ENCODE measurements at places on chromosomes 13 and 19. TPM values are rescaled to one million over a fixed set of nuclear protein-coding genes. Genes with fewer than 3 reads are reported as not detected.

Gene MCEMP1
- not detected for total RNA-seq

Gene ZFP82
- 10.1 TPM for total RNA-seq

Gene CGB7
- not detected for total RNA-seq

Gene TRAPPC2B
- total RNA-seq = 12.2 TPM

Gene CBARP
- not detected for total RNA-seq

Gene C5AR1
- 2.6 TPM for total RNA-seq

- no peak for DNase-seq
Observed at GRCh38 chr13:94494026-94494425, 14.5 kb upstream of the DCT start.

- no peak for DNase-seq
Observed at GRCh38 chr13:52929846-52930245, 81.4 kb upstream of the PCDH8 start.

DNA sequence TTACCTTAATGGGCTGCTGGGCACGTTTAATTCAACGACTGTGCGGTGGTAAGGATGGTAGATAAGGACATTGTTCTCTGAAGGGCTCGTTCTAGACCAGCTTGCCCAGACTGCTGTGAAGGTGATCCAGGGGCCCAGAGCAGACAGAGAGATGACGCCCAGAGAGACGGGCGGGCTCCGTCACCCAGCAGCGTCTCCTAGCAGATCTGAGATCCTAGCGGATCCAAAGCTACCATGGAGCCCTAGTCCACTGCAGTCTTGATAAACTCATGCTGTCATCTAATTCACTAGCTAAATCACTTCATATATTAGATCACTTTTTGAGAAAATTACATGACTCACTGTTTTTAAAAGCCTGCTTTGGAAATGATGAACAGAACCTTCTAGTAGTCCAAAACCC lies 21.5 kb downstream of the COL4A2 start:
- no peak for DNase-seq

GRCh38 chr13:50677258-50677657 lies 166.2 kb downstream of the DLEU7 start:
- no peak for DNase-seq

GRCh38 chr13:59261928-59262488 lies 901.7 kb downstream of the DIAPH3 start:
- no peak for DNase-seq

DNA sequence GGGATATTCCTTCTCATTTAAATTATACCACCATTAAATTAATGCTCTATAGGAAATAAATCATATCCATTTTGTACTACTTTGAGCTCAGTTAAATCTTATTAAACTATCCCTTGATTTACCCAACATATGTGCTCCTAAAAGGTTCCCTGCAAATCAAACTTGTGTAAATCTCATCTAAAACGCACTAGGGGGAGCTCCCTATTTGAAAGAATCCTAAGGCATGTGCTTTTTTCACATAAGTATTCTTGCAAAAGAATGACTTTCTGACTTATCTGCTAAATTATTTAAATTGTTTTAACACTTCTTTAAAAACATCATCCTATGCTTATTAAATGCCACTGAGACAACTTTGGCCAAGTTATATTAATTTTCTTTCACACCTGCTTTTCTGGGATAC lies 7.9 kb downstream of the INTS6 start:
- DNase-seq = no peak

GRCh38 chr13:112161521-112162301 lies 94.8 kb downstream of the SOX1 start:
- DNase-seq = no peak

DNA sequence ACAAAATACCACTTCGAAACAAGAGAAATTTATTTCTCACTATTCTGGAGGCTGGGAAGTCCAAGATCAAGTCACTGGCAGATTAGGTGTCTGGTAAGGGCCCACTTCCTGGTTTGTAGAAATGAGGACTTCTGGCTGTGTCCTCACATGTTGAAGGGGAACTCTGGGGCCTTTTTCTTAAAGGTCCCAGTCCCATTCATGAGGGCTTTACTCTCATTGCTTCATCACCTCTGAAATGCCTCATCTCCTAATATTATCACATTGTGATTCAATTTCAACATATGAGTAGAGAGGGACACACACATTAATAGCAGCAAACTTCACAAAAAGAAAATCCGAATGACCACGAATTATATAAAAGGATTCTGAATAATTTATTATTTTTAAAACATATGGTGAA lies 21.6 kb upstream of the SIGLEC14 start:
- no peak for DNase-seq

DNA sequence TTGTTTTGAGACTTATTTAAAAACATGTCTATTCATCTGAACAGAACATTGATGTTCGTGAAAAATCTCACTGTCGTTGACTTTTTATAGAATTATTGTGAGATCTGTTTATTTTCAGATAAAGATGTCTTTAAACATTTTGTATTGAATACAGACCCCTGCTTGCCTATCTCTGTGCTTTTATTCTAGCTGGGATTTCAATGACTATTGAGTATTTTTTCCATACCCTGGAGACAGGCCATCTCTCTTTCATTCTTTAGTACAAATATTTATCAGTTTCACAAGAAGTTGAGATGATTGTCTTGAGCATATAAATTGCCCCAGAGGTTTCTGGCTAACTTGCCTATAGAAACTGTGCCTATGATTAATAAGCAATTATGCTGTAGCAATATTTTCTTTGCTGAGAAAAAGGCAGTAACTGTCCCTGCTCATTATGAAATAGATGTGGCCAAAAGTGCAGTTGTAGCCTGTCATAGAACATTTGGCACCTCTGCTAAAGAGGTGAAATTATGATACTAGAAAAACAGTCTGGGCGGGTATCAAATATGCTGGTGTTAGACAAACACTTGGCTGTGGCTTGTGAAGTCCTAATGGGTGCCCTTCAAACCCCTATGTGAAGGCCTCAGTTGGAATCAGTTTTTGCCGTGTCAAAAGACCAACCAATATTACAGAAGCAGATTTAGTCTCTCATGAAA lies 360.6 kb downstream of the HS6ST3 start:
- no peak for DNase-seq

DNA sequence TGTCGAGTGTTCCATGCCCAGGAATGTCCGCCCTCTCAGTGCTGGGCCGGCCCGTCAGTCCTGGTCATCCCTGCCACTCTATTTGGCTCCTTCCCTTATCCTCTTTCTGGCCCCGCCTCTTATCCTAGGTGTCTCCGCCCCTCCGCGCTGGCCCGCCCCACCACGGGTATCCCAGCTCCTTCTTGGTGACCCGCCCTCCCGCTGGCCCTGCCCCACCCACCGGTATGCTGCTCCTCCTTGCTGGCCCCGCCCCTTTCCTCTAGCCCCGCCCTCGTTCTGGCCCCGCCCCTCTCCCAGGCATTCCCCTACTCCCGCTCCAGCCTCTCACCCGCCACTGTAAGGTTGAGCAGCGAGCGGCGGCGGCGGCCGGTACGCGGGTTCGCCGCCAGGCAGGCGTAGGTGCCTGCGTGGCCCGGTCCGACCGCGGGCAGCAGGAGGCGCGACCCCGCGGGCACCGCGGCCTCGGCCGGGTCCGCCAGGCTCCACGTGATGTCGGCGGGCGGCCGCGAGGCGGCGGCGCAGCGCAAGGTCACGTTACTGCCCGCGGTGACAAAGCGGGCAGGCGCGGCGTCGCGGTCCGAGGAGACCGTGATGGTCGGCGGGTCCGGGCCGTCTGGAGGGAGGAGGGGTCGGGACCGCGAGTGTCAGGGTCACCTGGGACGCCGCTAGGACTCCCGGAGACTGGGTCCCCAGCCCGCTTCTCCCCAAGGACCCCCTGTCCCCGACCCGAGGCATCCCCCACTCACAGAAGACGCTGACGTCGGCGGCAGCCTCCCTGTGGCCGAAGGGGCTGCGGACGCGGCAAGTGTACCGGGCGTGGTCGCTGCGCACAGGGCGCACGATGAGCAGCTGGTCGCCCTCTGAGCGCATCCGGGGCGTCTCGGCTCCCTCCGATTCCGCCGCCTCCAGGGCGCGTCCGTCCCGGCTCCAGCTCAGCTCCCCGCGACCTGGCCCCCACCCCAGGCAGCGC lies 2.0 kb downstream of the VSIG10L start:
- peak; percentile 72 for DNase-seq

- DNase-seq = no peak
Observed at GRCh38 chr13:114128348-114128623, 4.1 kb downstream of the RASA3 start.

DNA sequence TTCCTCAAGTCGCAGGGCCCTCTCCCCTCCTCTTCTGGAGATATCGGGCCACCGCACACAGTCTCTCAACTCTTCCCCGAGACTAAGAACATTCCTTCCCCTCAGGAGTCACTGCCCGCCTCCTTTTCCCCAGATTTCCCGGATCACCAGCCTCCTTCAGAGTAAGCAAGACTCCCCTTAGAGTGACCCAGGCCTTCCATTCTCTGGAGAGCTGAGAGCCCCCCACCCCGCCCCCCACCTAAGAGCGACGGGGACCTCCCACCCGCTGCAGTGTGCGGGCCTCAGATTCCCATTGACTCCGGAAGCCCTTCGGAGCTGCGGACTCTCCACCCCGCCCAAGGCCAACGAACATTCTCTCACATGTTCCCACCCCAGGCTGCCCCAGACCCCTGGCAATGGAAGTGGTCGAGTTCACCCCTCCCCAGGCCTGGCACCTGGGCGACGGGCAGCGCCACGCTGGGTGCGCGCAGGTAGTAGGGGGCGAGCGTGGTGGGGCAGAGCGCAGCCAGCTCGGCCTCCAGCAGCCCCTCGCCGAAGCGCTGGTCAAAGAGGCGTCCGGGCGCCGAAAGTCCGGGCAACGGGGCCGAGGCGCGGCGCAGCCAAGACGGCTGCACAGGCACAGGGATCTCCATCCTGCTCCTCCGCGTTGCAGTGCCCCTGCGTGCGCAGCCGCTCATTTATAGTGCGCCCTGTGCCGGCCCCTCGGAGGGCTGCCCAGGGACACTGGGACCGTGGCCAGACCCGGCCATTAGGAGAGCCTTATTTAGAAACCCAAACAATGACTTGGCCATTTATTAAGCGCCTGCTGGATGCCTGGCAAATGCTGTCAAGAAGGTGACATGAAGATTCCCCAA lies at the start of gene HSPB6:
HSPB6 (minus strand) TSS at position 653 of the 854 bp plus-strand sequence; CDS start at position 632, 21 bp downstream.
- DNase-seq = no peak

- DNase-seq = no peak
Observed at GRCh38 chr19:43674596-43674995, 4.6 kb upstream of the PLAUR start.

DNA sequence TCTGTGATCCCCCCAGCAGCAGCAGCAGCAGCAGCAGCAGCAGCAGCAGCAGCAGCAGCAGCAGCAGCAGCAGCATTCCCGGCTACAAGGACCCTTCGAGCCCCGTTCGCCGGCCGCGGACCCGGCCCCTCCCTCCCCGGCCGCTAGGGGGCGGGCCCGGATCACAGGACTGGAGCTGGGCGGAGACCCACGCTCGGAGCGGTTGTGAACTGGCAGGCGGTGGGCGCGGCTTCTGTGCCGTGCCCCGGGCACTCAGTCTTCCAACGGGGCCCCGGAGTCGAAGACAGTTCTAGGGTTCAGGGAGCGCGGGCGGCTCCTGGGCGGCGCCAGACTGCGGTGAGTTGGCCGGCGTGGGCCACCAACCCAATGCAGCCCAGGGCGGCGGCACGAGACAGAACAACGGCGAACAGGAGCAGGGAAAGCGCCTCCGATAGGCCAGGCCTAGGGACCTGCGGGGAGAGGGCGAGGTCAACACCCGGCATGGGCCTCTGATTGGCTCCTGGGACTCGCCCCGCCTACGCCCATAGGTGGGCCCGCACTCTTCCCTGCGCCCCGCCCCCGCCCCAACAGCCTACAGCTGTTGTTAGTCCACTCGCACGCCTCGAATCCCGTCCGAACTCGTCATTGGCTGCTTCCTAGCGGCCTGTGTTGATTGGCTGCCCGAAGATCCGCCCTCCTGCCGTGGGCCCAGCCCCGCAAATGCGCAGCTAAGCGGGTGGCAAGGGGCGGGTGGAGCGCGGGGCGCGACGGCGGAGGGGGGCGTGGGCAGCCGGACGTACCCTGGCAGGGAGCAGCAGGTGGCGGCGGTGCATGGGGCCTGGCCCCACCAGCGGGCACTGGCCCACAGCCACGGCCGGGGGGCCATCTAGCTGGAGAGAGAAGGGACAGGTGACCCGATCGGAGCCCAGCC lies 1.4 kb upstream of the SIX5 start:
- peak; percentile 88 for DNase-seq

- no peak for DNase-seq
Observed at GRCh38 chr19:37999309-38000213, 92.6 kb downstream of the SIPA1L3 start.

DNA sequence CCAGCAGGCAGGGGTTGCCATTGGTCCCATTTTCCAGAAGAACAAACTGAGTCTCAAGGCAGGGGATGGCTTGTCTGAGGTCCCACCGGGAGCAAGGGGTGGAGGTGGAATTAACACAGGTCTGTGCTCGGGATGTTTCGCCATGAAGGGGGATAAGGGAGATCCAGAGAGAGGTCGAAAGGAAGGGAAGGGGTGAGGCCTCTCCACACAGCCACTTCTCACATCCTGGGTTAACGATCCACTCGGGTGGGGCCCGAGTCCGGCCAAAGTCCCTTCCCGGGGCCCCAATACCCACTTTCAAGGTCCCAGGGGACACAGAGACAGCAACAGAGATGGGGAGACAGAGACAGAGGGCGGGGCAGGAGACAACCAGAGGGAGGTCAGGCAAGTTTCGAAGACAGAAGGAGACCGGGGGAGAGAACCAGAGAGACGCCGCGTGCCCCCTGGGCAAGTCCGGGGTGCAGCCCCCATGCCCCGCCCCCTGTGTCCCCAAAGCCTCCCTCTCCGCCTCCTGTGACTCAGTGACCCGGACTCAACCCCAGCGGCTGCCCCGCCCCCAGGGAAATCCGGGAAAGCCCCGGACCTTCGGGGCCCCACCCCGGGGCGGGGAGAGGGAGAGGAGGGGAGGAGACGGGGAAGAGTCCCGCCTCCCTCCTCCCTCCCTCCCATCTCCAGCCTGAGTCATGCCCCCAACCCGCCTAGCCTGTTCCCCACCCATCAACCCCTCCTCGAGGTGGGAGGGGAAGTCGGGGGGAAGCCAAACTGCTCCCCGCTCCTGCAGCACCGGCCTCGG lies 1.4 kb upstream of the BCL3 start:
- peak; percentile 88 for DNase-seq

- DNase-seq = no peak
Observed at GRCh38 chr19:49378512-49378911, 9.5 kb upstream of the KASH5 start.

DNA sequence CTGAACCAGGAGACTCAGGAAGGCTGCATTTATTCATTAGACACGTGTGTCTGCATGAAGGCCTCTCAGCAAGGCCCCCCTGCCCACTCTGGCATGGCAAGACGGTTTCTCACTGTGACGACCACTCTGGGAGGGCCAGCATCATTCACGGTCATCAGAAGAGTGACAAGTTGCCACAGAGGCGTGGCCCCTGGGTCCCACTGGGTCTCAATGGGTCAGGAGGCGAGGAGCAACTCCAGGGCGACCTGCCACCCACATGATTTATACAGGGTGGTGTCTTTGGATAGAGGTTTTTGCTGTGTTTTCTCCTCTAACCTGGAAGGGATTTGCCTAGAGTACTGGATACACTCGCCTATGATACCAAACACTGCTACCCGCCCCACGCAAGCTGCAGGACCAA lies 60.7 kb downstream of the KLF2 start:
- no peak for DNase-seq

- no peak for DNase-seq
Observed at GRCh38 chr13:33178209-33178840, 107.2 kb downstream of the STARD13 start.

Data from naive thymus-derived CD8-positive, alpha-beta T cell (primary cell).